ENCODE measurements at places on chromosomes 4 and X.

DNA sequence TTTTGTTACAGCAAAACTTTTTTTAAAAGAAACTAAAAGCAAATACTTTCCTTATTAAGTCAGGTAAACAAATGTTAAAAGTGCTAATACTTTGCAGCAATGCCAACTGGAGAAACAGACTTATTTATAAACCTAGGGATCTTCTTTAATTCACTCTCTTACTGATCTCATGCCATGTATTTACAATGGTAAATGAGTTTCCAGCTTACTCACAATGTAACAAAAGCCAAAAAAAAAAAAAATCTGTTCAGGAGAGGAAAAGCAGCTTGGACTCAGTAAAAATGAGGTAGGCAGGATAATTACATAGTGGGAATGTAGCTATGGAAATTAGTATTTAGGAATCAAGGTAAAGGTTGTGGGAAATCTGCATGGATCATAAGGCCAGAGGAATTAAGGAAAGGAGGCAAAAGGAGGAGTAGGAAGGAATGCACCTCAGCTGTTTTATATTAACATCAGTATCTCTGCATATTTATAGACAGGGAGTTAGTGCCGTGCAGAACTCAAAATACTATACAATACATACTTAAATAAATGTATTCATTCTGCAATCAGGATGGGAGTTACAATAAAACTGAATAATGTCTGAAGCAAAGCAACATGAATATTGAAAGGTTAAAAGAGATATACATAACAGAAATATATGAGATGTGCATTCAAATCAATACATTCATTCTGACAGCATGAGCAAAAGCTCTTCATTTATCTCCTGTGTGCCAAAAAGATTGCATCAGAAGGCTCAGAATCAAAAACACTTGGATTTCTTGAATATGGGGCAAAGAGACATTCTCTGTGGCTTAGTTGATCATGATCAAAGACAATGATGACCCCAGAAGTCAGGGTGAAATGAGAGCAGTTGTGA, 57.9 kb upstream of the ETNPPL start:
- no peak for DNase-seq

GRCh38 chr4:21041708-21042107, 341.4 kb downstream of the PACRGL start:
- DNase-seq = no peak

DNA sequence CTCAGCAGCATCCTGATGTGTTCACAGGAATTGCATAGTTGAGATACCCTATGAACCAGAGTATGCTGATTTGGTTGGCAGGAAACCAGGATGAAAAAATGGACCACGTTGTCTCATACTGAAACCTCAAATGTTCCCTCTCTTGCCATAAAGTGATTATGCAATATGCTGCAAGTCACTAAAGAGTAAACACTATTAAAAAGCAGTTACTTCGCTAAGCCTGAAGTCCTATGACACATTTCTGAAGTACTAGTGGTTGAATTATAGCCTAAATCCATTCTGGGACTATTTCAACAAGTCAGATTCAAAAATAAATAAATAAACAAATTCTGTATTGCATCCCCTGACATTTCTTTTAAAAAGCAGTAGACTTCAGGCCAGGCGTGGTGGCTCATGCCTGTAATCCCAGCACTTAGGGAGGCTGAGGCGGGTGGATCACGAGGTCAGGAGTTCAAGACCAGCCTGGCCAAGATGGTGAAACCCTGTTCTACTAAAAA, 106.0 kb upstream of the NAP1L5 start:
- DNase-seq = peak; percentile 21

DNA sequence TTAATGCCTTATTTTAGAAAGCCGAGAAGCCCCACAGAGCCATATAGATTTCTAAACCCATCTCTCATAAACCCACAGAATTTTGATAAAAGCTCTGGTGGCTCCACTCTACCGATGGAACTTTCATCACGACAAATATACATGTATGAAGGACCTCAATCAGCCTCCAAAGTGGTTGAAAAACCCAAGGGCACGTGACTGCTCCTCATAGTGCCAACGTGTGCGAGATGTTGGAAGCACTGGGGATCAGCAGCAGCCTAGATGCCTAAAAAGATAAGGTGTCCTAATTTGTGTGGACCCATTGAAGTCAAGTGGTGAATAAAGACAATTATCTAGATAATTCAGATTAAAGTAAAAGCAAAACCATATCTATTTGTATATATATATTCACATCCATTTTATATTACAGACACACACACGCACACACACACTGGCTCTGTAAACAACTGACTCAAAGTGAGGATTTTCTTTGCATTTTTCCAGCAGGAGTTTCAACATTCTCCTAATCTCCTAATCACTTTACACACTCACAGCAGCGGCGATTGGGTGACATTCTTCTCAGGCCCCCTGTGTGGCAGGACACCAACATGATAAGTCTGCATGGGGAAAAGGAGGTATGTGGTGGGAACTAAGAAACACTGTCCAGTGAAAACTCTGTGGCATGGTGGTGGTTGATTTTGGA, 2.8 kb upstream of the PITX2 start:
- no peak for DNase-seq

DNA sequence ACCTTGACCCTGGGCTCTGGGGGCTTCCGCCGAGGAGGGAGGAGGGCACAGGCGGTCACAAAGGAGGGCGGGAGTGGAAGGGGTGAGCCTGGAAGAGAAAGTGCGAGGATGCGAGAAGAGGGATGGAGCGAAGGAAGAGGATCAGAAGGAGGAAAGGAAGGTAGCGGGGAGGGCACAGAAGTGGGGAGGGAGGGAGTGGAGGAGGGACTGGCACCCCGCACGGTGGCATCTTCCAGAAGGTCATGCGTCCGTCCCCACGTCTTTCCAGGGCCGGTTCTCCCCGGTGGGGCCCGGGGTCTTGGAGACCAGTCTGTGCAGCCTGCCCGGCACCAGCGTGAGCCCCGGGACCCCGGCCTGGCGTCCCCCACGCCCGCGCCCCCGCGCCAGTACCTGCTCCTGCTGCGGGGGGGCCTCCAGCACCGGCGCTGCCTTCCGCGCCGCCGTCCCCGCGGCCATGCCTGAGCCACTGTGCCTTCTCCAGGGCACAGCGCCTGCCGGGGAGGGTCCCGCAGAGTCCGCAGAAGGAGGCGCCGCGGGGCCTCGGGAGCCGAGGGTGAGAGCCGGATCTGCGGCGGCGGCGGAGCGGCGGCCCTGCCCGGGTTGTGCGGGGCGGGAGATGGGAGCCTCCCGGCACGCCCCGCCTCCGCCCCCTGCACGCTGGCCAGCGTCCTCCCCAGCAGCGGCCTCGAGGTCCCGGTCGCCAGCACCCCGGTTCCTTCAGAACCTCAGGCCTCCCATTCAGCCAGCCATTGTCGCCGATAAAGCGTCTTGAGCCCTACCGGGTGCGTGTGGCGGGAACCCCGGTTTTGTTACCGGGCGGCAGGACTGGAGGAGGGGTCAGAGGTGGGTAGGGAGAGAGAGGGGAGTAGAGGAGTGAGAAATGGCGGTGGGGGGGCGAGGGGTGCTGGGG, at the start of gene RNF175:
Gene RNF175, minus strand, starts transcription at position 618 of the 910 bp plus-strand sequence. Its CDS starts 162 bp downstream, at position 456.
- no peak for DNase-seq

GRCh38 chrX:151085207-151085606, 91.2 kb upstream of the GPR50 start:
- DNase-seq = no peak

- no peak for DNase-seq
These were observed 292.8 kb upstream of the ARSJ start for GRCh38 chr4:114272226-114272625.

- no peak for DNase-seq
These were observed 33.6 kb downstream of the TBC1D14 start for GRCh38 chr4:6943012-6943884.

GRCh38 chr4:153566631-153567150, 100.5 kb downstream of the TMEM131L start:
- no peak for DNase-seq

DNA sequence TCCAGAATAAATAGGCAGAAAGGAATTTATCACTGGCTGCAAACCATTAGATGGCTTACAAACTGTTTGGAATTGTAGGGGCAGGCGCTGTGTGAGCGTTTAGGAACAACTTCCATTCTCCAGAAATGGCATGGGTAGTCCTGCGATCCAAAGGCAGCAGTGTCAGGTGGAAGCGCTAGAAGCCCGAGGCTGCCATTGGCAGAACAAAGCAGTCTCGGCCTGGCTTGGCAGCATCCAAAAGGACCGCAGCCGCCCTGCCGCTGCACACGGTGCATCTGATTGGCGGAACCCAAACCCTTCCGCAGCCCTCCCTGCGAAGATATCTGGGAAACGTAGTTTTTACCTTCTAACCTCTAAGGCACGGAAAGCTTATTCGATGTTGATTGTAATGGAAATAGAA, 23.6 kb upstream of the YTHDC1 start:
- DNase-seq = peak; percentile 42

- DNase-seq = no peak
These were observed 193.8 kb downstream of the UNC5C start for GRCh38 chr4:95355021-95355420.

DNA sequence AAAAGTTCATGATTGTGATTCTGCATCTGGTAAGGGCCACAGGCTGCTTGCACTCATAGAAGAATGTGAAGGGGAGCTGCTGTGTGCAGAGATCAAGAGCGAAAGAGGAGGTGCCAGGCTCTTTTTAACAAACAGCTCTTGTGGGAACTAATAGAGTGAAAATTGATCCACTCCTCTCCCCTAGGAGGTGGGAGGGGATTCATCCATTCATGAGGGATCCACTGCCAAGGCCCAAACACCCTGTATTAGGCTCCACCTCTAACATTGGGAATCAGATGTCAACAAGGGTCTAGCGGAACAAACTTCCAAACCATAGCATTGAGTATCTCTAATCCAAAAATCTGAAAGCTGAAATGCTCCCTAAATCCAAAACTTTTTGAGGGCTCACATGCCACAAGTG, 16.4 kb upstream of the PPID start:
- no peak for DNase-seq

DNA sequence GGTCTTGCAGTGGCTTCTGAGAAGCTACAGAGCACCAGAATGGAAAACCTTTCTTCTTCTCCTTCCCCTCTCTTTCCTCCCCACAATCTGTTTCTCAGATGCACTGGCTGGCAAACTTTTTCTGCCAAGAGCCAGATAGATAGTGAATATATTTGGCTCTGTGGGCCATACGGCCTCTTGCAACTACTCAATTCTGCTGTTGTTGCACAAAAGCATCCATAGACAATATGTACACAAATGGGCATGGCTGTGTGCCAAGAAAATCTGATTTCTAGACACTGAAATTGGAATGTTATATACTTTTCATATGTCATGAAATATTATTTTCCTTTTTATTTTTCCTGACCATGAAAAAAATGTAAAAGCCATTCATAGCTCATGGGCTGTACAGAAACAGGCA, 3.1 kb downstream of the PHEX start:
- DNase-seq = no peak

DNA sequence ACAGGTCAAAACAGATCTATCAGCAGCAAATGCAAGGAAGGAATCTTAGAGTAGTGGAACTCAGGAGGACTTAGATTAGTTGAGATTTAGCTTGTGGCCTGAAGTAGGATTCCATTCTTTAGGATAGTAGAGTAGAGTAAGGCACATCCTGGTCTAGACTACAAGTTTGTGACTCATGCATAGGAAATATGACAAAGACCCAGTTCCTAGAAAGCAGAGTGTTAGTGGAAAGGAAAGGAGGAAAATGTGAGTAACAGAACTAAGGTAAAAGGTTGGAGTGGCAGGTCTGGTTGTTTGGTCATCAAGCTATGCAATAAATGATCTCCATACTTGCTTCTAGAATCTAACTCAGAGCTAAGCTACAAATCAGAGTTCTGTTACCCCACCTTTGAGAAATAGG, 595.0 kb downstream of the ACTRT1 start:
- DNase-seq = no peak

DNA sequence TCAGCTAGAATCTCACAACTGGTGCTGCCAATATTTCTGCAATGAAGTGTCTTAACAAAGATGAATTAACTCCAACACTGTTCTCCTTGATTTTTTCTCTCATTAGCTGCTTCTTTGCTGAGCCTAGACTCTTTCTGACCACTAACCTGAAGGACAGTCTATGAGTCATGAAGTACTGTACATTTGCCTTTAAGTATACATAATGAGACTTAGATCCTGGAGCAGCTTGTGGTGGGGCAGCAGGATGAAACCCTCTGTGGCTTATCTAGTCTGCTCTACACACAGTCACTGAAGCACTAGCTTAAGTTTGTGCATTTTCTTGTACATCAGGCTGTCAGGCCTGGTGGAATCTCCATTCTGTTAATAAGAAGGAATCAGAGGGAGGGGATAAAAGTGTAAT, 307.4 kb upstream of the SMIM31 start:
- no peak for DNase-seq

DNA sequence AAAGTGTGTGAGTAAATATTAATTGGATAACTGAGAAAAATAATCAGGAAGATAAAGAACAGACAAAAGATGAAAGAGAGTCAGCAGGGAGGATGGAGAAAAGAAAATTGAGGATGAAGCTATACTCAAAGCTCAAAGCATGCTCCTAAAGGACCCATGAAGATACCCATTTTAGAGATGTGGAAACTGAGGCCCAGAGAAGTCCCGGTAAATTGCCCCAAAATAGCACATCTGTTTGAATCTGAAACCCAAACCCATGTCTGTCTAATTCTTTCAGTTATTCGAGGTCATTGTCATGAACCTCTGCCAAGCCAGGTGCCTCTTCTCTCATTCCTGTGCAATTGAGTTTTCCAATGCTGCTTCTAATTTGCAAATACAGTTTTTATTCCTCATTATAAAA, 29.6 kb upstream of the MSX1 start:
- no peak for DNase-seq

DNA sequence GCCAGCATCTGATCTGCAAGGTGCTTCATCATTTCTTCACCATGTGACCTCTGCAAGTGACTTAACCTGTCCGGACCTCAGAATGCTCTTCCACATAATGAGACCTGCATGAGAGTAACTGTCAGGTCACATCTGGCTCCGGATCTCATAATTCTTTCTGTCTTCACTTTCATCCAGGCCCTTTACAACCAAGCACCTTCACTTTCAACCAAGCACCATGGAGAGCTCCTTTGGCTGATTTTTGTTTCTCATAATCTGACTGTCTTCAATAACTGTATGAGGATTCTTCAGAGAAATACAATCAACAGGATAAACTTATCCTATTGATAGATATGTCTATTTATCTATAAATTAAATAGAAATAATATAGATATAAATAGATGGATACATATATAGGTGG, 148.1 kb downstream of the VCX3A start:
- DNase-seq = no peak

GRCh38 chrX:120697053-120697452, 67.2 kb upstream of the C1GALT1C1 start:
- peak; percentile 51 for DNase-seq

DNA sequence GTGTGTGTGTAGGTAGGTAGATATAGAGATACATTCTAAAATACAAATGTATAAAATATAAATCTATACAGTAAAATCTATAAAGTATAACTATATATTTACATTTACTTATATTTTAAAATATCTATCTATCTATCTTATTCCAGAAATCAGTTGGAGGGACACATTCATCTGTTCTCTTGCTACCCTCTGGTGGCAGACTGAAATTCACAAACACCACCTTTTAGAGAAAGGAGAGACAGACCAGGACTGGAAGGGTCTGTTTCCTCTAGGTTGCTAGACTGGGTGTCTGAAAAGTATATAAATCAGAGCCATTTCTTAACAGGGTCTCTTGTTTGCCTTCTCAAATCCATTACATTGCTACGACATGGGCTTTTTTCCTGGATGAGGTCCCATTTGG, 343.0 kb downstream of the OPHN1 start:
- DNase-seq = no peak

GRCh38 chr4:25818371-25818871, 44.4 kb downstream of the SEL1L3 start:
- DNase-seq = no peak

GRCh38 chrX:24023972-24024669, 2.9 kb downstream of the KLHL15 start:
- no peak for DNase-seq

Measured in GM06990 (cell line).